ENCODE measurements at places on chromosomes 7 and 10.

GRCh38 chr7:134771889-134772288, 7.5 kb upstream of the CALD1 start:
- no peak for DNase-seq

DNA sequence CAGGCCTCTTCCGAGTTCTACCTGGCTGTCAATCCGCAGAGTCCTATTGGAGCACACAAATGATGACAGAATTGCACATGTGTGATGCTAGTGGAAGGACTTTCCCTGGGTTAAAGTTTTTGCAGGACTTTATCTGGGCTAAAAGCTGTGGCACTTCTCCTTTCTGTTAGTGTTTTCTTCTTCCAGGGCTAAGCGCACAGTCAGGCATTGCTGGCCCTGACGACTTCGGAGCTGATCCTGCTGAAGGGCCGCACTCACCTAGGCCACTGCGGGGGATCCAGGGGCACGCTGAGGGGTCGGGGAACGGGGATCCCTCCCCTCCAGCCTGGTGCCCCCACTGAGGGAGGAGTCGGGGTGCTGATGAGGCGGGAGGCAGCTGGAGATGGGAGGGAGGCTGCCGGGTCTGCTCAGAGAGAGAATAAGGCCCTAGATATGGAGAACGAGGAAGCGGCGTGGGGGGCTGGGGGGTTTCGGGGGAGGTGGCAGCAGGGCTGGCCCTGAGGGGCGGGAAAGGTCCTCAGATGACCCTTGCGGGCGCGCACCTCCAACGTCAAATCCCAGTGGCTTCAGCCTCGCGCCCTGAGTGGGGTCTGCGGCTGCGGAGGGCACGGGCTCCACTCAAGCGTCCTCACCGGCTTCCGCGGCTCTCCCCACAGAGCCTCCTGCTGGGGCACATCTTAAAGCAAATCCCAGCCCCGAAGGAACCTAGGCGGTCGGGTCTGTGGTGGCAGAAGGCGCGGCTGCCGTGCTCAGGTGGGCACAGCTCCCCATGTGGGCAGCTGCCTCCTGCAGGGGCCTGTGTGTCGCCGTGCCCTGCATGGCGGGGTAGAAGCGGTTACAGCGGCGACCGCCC, 30.9 kb downstream of the AGR3 start:
- DNase-seq = no peak

DNA sequence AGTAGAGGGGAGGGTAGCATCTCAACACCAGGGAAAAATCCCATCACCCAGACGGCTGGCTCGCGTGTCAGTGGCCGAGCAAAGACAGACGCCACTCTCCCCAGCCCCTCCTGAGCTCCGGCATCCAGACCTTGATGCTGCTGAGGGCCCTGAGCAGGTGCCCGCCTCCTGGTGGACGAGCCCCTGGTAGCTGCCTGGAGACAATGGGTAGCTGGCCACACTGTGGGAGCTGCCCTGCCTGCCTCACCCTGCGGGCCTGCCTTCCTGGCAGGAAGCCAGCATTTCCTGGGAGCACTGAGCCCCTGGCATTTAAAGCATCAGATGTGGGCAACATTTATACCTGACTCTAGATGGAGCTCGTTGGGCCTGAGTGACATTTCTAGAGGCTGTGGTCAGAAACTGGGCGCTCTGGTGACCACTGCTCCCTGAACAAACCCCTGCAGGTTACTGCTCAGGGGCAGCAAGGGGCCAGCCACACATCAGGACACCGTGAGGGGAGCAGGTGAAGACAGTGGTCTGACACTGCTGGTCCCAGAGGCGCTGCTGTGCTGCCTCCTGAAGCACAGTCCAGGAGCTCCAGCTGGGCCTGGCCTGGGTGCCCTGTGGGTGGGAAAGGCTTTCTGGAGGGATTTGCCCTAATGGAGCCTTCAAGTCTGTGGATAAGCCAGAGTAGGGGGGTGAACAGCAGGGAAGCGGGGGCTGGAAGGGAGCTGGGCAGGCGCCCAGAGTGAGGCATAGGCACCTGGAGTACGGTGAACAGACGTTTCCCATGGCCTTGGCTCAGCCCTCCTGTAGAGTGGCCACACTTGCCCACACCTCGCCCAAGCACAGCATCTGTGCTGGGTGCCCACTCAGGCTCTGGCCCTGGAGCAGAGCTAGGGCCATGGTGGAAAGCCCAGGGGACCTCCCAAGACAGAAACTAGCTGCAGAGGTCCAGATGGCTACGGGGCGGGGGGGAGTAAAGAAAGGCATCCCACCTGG, 138.7 kb downstream of the MAPK8 start:
- peak; percentile 55 for DNase-seq

DNA sequence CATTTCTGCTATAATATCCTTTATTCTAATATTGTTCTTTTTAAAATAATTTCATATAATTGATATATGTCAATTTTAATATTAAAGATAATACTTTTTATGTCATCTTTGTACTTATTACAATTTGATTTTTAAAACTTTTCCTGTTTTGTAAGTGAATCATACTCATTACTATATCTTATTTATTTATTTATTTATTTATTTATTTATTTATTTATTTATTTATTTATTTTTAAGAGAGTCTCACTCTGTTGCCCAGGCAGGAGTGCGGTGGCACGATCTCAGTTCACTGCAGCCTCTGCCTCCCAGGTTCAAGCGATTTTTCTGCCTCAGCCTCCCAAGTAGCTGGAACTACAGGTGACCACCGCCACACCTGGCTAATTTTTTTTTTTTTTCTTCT, 215.3 kb downstream of the SUGCT start:
- DNase-seq = no peak

DNA sequence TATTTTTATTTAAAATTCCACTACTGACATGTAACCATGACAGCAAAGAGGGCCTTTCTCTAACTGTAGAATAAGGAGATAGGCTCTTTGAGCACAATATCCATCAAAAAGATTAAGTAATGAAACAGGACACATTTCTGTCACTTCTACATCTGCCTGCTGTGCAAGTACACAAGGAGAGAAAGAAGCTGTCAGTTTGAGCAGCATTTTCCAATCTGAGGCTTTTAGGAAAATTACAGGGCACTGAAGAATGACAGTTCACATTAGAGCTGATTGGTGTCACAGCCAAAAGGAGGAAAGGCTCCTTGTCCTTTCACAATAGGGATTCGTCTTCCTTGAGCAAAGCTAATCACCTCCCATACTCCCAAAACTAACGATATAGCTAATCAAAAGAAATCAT, 158.8 kb upstream of the TAC1 start:
- DNase-seq = no peak

- no peak for DNase-seq
Measured at GRCh38 chr7:92917230-92917629, 80.9 kb upstream of the CDK6 start.

- no peak for DNase-seq
Measured at GRCh38 chr10:111525696-111526095, 448.9 kb downstream of the ADRA2A start.

DNA sequence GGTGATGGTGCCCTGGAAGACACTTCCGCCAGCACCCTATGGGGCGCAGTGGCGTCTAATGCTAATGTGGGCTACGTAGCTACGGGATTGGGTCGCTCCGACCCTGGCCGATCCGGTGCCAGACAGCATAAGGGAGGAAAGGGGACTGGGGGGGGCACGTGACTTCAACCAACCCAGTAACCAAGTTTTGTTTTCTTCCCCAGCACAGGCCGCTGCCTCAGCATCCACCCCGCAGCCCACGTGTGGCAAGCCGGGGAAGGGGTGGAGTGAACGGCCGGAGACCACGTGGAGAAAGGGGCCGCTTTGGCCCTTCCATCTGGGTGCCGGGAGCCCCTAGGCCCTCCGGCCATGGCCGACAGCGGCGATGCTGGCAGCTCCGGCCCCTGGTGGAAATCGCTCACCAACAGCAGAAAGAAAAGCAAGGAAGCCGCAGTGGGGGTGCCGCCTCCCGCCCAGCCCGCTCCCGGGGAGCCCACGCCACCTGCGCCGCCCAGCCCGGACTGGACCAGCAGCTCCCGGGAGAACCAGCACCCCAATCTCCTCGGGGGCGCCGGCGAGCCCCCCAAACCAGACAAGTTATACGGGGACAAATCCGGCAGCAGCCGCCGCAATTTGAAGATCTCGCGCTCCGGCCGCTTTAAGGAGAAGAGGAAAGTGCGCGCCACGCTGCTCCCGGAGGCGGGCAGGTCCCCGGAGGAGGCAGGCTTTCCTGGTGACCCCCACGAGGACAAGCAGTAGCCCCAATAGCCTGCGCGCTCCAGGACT, 2.5 kb downstream of the PRR15 start:
- peak; percentile 39 for DNase-seq

GRCh38 chr7:135993950-135994349, 16.8 kb upstream of the MTPN start:
- DNase-seq = no peak
